ENCODE measurements at places on chromosomes 2 and 18. TPM values are rescaled to one million over a fixed set of nuclear protein-coding genes. Genes with fewer than 3 reads are reported as not detected.

- DNase-seq: no peak
Measured at GRCh38 chr2:43084699-43085091, 141.7 kb downstream of the ZFP36L2 start.

DNA sequence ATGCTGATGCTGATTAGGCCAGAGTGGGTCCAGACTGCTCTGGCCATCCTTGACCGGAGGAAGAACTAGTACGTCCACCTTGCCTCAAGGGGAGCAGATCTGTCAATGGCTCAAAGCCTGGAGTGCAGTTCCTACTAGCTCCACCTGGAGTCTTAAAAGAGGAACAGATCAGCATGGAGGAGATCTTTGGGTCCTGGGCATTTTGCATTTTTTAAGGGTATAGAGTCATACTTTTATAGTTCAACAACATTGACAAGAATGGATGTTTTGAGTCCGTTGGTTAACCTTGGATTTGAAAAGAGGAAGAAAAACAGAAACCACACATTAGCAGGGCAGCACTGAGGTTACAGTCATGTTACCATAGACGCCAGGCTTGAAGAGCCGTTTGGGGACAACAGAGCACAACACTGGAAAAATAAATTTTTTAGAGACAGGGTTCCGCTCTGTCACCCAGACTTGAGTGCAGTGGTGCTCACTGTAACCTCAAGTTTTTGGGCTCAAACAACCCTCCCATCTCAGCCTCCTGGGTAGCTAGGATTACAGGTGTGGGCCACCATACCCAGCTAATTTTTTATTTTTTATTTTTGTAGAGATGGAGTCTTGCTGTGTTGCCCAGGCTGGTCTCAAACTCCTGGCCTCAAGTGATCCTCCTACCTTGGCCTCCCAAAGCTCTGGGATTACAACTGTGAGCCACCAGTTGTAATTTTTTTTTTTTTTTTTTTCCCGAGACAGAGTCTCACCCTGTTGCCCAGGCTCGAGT, 78.5 kb downstream of the PRKCE start:
- DNase-seq: no peak

GRCh38 chr2:225317186-225317585, 82.3 kb upstream of the NYAP2 start:
- DNase-seq: no peak

- DNase-seq: no peak
Measured at GRCh38 chr2:159617646-159618045, 1.3 kb upstream of the BAZ2B start.

GRCh38 chr2:21270083-21270491, 146.3 kb downstream of the TDRD15 start:
- no peak for DNase-seq

- DNase-seq: no peak
Measured at GRCh38 chr2:55929476-55929875, 5.9 kb upstream of the EFEMP1 start.

DNA sequence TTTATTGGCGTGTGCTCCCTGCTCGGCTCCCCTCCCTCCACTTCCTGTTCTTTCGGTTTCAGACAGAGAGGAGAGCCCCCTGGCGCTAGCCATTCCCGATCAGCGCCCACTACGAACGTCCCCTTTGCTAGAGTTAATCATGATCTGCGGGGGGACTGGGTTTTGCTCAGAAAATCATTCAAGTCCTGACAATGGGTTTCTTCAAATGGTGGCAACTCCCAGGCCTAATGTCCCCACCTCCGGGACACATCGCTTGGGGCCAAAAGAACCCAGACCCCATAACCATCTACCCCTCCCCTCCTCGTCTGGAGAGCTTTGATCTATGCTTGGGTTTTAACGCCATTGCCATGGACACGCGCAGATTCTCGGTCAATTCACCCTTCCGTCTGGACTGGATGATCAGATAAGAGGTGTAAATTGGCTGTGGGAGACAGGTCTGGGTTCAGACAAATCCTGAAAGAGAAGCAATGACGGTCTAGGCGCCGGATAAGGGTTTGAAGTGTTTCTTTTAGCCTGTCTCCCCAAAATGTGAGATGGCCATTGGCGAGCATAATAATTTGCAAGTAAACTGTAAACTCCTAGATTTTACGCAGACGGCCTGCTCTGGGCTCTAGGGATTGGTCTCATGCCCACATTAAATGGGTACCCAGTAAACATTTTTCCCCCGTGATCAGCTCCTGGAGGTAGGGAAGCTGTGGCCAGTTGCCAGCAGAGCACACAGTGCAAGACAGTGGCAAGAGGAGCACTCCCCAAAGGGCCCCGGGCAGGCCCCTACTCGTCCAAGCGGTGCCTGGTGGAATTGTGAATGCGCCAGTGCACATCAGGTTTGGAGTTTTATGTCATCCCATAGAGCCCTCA, 4.7 kb downstream of the NRP2 start:
- DNase-seq: no peak

DNA sequence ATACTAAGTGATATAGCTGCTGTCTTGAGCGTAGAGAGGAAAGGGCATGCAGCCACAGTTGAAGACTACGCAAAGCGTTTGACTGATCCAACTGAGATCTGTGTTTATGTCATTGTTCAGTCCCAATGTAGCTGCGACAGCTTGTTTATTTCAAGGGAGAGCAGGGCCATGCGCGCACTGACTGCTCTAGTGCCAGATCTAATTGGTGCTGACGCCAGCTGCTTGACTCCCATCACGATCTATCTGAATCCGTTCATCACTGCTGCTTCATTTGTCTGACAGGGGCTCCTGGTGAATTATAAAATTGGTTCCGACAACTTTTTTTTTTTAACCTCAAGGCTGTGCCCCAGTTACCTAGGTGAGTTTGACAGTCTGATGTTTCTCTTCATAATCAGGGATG, 75.7 kb downstream of the CHST9 start:
- DNase-seq: no peak

The ANKRD30B gene
- not detected for total RNA-seq

The KYNU gene
- total RNA-seq: 0.20 TPM

The SCTR gene
- not detected for total RNA-seq

All from CD8-positive, alpha-beta memory T cell (primary cell).